ENCODE measurements at places on chromosomes 5 and 9.

- DNase-seq: no peak
Measured at GRCh38 chr5:142602720-142603245, 83.1 kb downstream of the FGF1 start.

- DNase-seq: no peak
Measured at GRCh38 chr5:168903061-168903460, 323.9 kb upstream of the PANK3 start.

DNA sequence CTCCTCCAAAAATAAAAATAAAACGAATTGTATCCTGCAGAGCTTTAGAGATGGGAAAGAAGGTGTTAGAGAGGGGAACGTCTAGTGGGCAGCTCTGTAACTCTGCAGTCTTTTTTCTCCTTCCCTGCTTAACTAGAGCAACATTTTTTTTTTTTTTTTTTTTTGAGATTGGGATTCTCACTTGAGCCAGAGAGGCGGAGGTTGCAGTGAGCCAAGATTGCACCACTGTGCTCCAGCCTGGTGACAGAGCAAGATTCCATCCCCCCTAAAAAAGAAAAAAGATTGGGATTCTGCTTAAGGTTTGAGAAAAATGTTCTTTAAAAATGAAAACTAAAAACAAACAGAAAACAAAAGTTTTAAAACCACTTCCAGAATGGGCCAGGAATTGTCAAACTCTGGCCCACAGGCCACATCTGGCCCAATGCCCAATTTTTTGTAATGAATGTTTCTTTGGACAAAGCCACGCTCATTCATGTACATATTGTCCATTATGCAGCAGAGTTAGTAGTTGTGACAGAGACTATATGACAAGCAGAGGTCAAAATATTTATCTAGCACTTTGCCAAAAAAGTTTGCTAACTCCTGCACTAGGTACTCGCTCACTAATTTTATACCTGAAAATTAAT lies 98.5 kb downstream of the ZCCHC7 start:
- no peak for DNase-seq

GRCh38 chr9:70480405-70480980 lies 66.0 kb upstream of the KLF9 start:
- DNase-seq: no peak

DNA sequence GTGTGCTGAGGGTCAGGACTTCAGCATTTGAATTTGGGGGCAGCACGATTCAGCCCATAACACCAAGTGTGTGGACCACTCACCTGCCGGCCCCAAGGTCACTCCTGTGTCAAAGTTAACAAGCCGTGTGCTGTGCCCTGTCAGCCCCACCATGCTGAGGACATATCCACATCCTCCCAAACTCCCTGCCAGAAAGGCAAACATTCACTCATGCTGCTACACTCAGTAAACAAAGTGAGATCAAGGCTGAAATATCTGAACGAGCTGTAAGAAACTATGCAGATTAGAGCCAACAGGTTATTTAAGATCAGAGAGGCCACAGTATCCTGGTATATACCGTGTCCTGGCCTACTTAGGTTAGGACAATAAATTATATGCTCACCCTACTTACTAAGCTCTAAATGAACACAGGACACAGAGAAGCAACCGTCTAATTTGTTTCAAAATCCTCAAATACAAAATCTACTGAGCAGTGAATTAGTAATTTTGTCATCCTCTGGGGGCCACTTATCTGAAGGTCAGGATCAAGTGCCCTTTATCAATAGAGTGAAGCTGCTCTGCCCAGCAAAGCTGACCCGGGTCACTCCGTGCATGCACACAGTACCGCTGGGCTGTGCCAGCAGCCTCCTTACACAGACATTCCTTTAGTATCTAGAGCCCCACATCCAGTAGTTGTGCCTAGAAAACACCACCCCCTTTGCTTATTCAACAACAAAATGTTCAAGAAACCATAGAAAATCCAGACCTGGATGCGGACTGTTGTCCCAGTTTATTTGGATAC lies 28.2 kb downstream of the RETREG1 start:
- peak; percentile 45 for DNase-seq

- DNase-seq: no peak
Measured at GRCh38 chr9:127776924-127777289, 1.6 kb downstream of the SH2D3C start.

DNA sequence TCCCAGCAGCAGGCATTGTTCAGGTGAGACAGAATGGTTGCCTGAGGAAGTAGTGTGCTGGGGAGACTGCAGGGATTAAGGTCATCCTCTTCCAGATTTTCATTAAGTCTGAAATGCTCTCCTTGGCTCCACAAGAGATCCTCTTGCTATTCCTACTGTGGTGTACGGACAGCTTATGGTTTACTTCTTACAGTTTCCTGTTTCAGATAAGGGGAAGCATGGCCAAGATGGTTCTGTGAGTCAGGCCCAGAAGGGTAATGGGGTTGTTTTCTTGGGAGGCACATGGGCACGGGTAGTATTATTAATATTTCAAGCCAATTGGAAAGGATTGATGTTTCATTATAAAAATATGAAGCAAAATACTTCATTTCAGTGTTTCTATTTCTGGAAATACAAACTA lies 42.9 kb downstream of the GLRX start:
- DNase-seq: no peak

GRCh38 chr9:137048655-137049543 lies 2.9 kb upstream of the NPDC1 start:
- no peak for DNase-seq

- DNase-seq: no peak
Measured at GRCh38 chr5:52787600-52788504, at the start of the genes ITGA1 and PELO. TSS of gene ITGA1 (plus strand) at chr5:52787916. CDS start at chr5:52788354, 438 bp downstream. TSS of gene PELO (plus strand) at chr5:52787916. CDS start at chr5:52800395, 12,479 bp downstream.

DNA sequence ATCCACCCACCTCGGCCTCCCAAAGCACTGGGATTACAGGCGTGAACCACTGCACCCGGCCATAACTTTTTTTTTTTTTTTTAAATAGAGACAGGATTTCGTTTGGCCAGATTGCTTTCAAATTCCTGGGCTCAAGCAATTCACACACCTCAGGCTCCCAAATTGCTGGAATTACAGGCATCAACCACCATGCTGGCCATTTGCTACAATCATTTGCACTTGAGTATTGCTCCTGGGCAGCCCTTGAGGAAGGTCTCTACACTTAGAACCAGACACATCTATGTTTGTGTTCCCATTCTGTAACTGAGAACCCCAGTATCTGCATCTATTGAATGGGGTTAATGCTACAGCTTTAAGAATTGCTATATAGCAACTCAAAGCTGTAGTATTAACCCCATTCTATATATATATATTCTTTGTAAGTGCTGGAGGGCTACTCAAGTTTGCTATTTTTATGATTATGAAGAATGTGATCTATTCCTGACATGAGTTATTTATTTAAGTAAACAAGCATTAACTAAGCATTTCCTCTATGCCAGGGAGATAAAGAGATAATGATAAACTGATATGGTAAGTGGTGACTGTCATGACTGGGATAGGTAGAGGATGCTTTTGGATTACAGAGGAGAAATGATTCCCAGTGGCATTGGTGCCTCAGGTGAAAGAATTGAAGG lies 496.5 kb upstream of the TNC start:
- no peak for DNase-seq

- no peak for DNase-seq
Measured at GRCh38 chr5:132666310-132667123, 7.3 kb upstream of the IL4 start.

Measured in NCI-H2029 treated with DMSO at 0.1 percent for 48 hours (cell line).